Stimulated activated CD4-positive, alpha-beta T cell treated with anti-CD3 and anti-CD28 coated beads, Interleukin-4, amount 100 ng/mL, for 1 hour (primary cell): ENCODE measurements at places on chromosomes 2 and 18.

DNA sequence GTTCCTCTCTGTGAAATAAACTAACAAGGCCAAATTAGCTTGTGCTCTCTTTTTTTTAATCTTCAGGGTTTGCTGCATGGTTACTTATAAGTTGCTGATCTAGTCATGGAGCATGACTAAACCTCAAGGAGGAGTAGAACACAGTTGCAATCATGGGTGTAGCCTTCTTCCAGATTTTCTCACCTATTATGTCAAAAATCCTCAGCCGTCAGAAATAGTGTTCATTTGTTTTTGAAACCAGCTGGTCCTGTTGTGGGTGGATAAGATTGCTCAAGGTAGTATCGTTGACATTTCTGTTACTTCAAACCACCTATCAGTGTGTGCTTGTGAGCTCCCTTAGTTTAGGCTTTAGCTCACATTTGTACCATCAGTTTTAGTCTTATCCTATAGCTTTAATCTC, 11.2 kb downstream of the RELCH start:
- DNase-seq, result no peak

GRCh38 chr2:9918275-9918674, 33.2 kb upstream of the GRHL1 start:
- DNase-seq, result no peak

GRCh38 chr2:150686391-150686790, 198.9 kb upstream of the RND3 start:
- no peak for DNase-seq

GRCh38 chr2:29698216-29698615, 223.2 kb downstream of the ALK start:
- no peak for DNase-seq

DNA sequence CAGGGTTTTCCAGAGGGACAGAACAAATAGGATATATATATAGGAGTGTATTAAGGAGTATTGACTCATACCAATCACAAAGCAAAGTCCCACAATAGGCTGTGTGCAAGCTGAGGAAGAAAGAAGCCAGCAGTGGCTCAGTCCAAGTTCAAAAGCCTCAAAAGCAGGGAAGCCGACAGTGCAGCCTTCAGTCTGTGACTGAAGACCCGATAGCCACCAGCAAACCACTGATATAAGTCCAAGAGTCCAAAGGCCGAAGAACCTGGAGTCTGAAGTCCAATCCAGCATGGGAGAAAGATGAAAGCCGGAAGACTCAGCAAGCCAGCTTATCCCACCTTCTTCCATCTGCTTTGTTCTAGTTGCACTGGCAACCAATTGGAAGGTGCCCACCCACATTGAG, 39.0 kb upstream of the GPD2 start:
- DNase-seq, result no peak

DNA sequence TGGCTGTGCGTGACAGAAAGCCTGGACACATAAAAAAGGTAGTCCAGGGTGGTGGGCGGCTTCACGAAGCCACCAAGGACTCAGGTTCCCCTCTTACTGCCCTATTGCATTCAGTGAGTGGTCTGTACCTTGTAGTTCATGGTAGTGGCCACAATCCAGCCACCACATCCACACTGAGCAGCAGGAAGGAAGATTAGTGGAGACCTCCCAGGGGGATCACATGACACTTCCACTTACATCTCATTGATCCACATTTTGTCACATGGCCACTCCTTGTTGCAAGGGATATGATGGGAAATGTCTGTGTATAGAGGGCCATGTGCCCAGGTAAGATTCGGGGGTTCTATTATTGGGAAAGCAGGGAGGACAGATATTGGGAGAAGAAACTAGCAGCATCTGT, 13.7 kb downstream of the IL1R2 start:
- DNase-seq, result no peak

GRCh38 chr2:196987649-196988364, 61.3 kb upstream of the PGAP1 start:
- DNase-seq, result no peak

DNA sequence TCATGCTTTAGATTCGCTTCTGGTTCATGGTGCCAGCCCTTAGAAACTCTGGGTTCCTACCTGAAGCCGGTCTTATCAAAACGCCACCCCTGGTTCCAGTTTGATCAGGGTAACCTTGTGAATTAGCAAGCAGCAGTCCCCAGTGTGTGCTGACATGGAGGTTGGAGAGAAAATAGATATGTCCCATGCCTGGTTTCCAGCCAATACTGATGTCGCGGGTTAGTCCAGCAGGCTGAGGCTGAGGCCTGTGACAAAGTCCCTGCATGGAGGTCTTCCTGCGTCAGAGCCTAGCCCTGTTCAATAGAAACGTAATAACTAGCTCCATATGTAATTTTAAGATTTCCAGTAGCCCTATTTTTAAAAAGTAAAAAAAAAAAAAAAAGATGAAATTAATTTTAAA, 28.2 kb downstream of the LPIN1 start:
- DNase-seq, result no peak

- DNase-seq, result no peak
Observed at GRCh38 chr2:121707920-121708361, 28.7 kb downstream of the NIFK start.
